Stimulated activated CD4-positive, alpha-beta T cell treated with anti-CD3 and anti-CD28 coated beads, Interleukin-2, amount 100 ng/mL, for 4 hours (primary cell): ENCODE measurements at places on chromosomes 7 and 10.

DNA sequence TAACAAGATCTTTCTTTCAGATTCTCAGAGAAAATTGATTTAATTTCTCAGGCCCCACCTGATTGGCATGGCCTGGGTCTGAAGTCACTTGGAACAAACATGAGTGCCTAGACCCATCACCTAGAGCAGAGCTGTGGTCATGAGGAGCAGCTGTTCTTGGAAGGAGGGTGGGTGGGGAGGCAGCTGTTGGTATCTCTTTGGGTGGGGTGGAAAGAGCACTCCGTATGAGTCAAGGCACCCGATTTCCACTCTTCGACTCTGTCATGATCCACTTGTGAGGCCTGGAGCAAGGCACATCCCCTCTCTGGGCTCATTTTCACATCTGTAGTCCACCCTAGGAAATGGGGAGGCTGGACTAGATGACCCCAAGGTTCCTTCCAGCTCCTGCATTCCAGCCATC, 156.7 kb downstream of the C10orf105 start:
- DNase-seq, result no peak

DNA sequence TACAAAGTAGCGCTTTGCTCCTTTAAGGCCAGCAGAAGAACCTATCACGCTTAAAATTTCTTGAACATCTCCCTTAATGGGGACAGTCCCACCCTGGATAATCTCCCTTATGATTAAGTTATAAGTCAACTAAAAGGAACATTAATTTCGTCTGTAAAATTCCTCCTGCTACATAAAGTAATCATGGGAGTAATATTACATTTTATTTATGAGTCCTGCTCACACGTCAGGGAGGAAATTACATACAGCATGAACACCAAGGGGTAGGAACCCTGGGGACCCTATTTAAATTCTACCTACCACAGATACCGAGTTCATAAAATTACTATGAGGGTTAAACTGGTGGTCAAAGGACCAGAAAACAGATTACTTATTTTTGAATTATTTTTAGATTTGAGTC, 926.6 kb upstream of the MBL2 start:
- DNase-seq, result no peak

DNA sequence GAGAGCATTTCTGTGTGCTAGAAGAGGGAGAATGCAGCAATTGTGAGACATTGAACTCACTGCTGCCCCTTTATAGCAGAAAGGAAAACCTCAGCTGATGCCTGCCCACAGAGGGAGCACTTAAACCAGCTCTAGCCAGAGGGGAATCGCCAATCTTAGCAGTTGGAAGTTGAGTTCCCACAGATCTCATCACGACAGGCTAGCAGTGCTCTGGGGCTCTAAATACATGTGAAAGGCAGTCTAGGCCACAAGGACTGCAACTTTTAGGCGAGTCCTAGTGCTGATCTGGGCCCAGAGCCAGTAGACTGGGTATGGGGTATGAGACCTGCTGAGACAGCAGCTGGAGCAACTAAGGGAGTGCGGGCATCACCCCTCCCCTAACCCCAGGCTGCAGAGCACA, 25.2 kb upstream of the PRR15 start:
- no peak for DNase-seq

GRCh38 chr7:146948703-146949102, 832.1 kb downstream of the CNTNAP2 start:
- DNase-seq, result no peak

- DNase-seq, result no peak
These were observed 105.3 kb downstream of the CREB5 start for GRCh38 chr7:28517606-28518005.

- DNase-seq, result no peak
These were observed 185.8 kb downstream of the USP6NL start for GRCh38 chr10:11425676-11426075.

DNA sequence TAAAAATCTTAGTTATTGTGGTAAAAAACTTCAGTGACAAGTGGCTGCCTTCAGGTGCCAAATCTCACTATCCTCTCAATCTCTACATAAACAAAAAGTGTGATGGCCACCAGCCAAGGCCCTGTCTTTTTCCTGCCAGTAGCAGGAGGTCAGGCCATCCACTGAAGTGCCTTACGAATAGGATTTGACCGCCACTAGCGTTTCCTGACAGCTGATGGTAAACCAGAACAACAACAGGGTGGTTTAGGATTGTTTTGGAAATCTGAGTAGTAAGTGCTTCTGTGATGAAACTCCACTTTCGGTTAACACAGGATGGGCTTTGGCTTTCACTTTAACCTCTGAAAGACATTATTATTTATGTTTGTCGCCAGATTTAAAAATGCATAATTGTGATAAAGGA, 55.7 kb upstream of the OGDHL start:
- DNase-seq, result no peak

DNA sequence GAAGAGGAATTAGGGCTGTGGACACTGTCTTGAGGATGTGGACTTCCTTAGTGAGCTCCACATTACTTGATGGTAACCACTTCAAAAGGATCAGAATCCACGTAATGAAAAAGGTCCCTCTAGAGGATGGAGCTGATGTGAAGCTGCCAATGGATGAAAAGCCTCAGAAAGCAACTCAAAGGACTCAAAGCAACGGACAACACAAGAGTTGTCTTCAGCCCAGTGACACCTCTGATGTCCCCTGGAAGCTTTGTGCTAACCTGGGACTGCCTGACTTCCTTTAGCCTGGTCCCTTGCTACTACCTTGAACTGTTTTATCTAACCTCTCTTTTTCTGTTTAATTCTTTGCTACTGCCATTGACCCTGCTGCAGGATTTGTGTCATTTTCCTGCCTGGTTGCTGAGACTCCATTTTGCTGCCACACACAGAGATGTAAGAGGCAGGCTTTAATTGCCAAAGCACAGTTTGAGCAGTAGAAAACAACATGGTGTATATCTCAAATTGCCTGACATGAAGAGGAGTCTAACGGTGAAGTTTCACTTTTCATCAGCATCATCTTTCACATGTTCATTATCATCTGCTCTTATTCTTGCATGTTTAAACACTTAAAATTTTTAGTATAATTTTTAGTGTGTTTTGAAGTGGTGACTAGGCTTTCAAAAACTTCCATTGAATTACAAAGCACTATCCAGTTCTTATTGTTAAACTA, 11.1 kb upstream of the SGCE start:
- DNase-seq, result no peak

DNA sequence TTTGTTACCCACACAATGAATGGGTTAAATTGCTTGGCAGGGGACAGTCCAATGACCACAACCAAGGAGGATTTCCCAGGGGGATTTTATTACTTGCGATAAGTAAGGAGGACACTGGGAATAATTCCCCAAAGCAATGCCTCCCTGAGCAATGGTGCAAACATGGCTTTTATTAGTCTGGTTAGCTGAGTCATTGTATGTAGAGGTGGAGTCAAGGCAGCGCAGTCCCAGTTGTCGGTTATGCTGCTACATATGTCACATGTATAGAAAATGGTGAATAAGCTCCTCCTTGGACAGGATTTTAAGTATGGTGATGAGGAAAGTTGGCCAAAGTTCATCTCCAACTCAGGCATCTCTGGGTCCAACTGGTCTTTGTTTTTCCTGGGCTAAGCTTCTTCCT, 3.9 kb upstream of the TRIM4 start:
- no peak for DNase-seq

GRCh38 chr7:72097226-72097625, 314.9 kb downstream of the CALN1 start:
- no peak for DNase-seq

- DNase-seq, result no peak
These were observed 59.3 kb upstream of the APBB1IP start for GRCh38 chr10:26378861-26379294.

GRCh38 chr7:75938921-75939320, 24.0 kb downstream of the POR start:
- no peak for DNase-seq

DNA sequence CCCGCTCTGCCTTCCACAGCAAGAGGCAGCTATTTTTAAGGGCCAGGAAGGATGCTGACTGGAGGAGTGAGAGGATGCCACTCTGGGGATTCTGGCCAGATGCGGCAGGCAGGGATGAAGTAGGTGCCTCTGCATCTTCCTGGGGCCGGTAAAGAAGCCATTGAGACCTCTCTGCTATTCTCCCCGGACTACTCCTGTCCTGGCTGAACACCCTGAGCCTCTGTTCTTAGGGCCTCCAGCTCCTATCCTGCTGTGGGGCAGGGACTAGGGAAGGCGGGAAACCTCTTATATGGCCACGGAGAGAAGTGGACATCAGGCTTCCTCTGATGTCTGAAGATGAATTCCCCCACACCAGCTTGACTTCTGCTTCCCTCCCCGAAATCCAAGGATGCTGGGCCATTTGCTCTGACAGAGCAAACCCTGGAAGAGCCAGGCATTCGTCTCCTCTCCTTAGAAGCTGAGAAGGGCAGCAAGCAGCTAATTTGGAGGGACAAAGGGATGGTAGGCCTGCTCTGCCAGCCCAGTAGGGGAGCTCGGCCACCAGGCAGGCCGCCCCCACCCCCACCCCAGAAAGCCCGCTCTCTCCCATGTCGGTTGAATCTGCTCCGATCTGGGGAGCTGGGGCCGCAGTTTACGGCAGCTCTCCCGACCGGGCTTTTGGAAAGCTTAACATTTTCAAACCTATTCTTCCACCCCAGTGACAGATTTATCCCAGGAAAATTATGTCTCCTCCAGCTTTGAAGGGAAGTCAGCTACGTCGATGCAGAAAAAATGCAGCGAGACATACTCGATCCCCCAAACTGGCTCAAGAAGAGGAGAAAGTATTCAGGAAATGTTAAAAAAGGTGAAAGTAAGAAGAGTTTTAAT, 2.8 kb downstream of the FGF8 start:
- no peak for DNase-seq

GRCh38 chr10:79185067-79185774, 116.5 kb downstream of the ZMIZ1 start:
- no peak for DNase-seq

DNA sequence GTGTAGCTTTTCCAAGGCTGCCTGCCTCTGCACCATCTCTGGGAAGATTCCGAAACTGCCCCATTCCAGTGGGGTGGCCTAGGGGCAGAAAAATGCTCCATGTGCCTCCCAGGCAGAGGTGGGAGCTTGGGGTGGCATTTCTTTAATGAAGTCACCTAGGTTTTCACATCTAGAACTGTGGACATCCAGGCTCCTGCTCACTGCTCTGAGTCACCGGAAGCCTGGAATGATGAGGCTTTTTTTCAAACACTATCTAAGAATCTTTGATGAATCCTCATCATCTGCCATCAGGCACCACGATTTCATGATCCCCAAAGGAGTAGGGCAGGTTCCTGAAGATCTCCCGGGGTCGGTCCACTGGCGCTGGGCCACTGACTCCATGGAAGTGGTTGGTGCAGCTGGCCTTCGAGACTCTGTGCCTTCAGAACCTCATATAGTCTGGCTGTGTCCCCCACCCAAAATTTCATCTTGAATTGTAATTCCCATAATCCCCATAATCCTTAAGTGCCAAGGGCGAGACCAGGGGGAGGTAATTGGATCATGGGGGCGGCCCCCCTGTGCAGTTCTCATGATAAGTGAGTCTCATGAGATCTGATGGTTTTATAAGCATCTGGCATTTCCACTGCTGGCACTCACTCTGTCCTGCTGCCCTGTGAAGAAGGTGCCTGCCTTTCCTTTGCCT, 37.1 kb downstream of the MTURN start:
- DNase-seq, result no peak

DNA sequence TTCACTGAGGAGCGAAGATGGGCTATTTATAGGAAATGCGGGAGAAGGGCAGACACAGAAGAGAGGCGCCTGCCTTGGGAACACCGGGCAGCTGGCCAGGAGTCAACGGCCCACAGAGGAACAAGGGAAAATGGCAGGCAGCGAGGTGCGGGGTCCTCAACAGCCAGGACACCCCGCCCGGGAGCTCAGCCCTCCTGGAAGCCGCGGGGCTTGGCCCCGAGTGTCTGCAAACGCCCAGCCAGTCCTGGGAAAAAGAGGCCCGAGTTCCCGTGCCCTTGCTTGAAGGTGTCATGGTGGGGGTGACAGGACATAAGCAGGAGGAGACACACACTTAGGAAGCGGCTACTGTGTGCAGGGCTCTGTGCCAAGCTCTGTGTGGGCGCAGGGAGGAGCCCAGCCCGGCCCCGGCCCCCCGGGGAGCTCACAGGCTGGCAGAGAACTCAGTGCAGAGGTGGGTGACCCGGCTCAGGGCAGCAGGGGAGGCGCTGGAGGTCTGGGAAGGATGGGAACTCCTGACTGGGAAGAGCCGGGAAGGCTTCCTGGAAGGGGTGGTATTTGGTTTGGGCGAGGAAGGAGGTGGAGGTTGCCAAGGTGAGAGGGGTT, 79.9 kb downstream of the ELFN1 start:
- DNase-seq, result no peak

DNA sequence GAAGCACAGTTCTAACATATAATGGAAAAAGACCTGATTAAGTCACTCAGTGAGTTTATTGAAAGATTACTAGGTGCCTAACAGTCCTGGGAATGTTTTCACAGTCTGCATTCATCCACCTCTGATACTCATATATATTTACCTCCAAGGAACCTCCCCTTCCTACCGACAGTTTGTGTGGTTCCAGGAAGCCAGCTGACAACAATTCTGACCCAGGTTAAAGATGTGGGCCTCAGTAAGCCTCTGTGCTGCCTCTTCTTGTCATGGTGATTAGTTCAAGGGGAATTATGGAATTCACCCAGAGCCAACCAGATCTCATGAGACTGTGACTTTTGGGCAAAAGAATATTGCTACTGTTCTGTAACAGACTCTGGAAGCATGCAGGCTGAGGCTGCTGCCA, 186.8 kb downstream of the NXPH1 start:
- no peak for DNase-seq

GRCh38 chr10:22437620-22438588, 92.6 kb downstream of the SPAG6 start:
- peak; percentile 24 for DNase-seq

DNA sequence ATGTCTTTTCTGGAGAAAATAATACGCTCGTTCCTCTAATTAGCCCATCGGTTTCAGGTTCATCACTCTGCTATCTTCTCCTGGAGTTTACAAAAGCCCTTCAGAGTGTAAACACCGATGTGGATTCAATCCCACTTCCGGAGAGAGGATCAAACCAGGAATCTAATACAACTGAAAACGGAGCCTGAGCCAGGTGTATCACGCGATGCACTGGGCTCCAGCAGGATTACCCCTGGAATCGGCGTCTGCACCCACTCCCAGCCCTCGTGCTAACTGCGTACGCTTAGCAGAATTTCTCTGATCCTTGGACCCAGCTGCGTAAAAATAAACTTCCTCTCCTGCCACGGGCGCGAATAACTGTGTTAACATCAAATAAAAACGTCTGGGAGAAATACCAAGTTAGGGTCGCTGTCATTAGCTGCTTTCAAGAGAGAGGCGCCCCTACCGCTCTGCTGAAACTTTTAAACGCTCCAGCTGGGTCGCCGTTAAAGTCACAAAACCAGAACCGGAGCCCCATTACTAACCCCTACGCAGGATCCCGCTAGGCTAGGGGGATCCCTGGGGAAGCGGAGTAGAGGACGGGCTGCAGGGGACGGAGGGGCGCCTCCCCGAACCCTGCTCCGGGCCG, 502 bp downstream of the ZNF3 start:
- no peak for DNase-seq

- DNase-seq, result no peak
These were observed 2.0 kb downstream of the ANLN start for GRCh38 chr7:36391436-36392198.

DNA sequence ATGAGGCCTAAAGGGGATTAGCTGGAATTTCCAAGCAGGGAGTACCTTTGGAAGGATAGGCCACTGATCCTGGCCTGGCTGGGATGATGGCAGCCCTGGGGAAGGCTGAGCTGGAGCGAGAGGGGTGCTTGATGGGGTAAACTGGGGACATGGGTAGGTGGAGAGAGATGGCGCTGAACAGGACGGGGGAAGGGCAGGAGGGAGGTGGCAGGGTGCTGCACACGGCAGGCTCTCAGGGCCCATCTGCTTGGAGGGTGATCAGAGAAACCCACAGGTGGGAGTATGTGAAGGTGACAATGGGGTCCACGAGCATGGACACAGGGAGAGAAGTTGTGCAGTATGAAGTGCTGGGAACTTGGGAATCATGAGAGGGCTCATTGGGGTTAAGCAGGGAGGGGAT, 10.3 kb downstream of the MAT1A start:
- DNase-seq, result no peak
